ENCODE measurements at places on chromosomes 11 and 22. TPM values are rescaled to one million over a fixed set of nuclear protein-coding genes. Genes with fewer than 3 reads are reported as not detected.

GRCh38 chr22:19815093-19815822 is 39.4 kb downstream of the GNB1L start:
- DNase-seq, result no peak

DNA sequence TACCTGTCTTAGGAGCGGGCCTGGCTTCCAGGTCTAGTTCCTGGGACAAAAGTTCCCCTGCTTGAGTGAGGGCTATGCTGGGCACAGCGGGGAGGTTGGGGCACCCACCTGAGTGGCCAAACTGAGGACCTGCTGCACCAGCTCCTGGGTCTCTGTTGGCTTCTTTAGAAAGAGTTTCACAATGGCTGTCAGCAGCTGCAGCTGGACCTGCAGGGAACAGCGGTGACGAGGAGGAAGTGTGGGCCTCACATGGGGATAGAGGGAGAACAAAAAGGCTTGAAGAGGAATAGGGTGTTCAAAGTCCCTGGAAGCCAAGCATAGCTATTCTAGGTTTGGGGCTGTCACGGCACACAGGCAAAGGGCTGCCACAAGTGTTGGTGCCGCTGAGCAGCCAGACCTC is 26.7 kb upstream of the RASL10A start:
- no peak for DNase-seq

AASDHPPT gene
- 17.4 TPM for total RNA-seq

OR10A3 gene
- total RNA-seq, result not detected

BAIAP2L2 gene
- total RNA-seq, result 59.1 TPM

DNA sequence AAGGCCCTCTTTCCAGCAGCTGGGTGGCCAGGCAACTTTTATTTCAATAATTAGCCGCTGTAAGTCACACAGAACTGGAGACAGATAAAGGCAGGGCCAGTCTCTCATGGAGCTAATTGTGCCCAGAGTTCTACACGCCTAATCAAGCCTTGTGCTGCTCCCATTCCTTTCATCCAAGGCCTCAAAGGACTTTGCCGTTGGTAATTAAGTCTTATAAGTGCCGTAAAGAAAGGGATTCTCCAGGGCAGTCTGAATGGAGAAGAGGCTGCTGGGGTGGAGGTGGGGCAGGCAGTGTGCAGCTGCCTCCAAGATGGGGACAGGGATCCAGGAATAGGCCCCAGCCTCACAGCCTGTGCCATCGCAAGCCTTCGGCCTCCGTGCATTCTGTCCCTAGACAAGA is 357.9 kb downstream of the TENM4 start:
- DNase-seq, result no peak

MPEG1 gene
- total RNA-seq, result 17.6 TPM

DNA sequence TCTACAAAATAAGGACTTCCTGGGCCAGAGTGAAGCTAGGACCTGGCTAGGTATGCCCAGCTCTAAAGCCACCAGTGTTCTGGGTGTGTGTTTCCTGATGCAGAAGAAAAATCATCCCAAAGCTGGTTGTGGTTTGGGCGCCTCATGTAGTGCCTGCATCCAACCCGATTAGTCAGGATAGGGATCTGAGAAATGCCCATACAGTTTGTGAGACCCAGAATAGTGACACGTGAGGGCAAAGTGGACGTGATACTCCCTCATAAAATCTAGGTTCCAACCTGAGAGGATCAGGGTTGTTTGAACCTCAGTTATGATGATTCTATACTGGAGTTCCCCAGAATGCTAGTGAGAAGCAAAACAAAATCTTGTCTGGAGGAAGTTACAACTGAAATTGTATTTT is 238.4 kb downstream of the TBC1D22A start:
- DNase-seq, result no peak

- DNase-seq, result no peak
Measured at GRCh38 chr11:15288863-15289262, 174.1 kb downstream of the INSC start.

DNA sequence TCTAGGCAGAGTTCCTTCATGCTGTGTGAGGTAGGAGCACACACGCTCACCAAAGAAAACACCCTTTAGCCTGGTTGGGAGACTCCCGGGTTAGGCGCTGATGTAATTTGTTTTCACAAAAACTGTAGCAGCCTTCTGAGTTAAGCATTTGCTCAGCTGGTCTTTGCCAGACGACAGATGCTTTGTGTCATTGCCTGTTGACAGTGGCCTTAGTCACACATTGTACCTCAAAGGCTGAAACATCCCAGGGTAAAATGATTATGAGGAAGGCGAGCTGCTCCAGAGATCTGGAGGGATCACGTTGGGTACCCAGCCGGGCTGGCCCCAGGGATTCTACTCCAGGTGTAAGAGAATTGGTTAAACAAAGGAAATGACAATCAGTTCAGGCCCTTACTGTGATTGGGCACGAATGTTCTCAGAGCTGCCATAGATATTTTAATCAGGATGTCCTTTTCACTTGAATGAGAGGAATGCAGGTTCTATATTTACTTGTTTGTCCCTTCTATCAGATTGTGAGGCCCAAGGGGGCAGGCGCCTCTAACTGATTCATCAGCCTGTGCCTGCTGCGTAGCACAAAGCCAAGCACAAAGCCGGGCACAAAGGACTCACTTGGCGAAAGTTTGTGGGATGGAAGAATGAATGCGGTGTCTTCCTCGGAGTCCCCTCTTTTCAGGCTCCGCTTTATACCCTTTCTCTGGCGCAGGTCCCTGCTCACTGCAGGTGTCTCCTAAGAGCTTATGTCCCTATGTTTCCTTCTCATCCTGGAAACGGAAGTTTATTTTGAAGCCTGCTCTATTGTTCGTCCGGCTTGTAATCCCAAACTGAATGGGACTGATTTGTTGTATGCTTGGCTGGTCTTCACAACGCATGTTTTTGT is 47.1 kb downstream of the ADM start:
- peak; percentile 57 for DNase-seq

GRCh38 chr11:72859126-72859525 is 44.9 kb downstream of the ATG16L2 start:
- DNase-seq, result no peak

- DNase-seq, result no peak
Measured at GRCh38 chr11:100866453-100866852, 179.4 kb downstream of the ARHGAP42 start.

GRCh38 chr11:109963101-109963500 is 130.1 kb upstream of the ZC3H12C start:
- no peak for DNase-seq

DNA sequence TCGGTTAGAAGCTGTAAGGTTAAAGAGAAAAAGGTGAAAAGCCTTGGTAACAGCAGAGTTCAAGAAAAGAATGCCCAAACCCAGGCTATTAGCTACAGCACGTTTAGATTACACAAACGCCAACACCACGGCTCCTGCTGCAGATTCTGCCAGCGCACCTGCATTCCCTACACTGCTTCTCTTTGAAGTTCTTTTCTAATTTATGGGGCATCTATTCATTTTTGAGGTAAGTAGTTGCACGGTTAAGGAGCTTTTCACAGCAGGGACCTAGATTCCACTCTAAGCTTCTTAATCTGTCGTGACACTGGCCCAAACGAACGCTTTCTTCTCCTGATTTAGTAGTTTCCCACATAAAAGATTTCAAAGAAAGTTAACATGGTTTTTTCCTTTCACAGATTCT is 38.0 kb upstream of the CHKA start:
- no peak for DNase-seq

C11orf86 gene
- 31.6 TPM for total RNA-seq

CCDC73 gene
- total RNA-seq, result not detected

- DNase-seq, result no peak
Measured at GRCh38 chr11:2942872-2943710, 13.9 kb upstream of the PHLDA2 start.

GLYAT gene
- total RNA-seq, result not detected

DNA sequence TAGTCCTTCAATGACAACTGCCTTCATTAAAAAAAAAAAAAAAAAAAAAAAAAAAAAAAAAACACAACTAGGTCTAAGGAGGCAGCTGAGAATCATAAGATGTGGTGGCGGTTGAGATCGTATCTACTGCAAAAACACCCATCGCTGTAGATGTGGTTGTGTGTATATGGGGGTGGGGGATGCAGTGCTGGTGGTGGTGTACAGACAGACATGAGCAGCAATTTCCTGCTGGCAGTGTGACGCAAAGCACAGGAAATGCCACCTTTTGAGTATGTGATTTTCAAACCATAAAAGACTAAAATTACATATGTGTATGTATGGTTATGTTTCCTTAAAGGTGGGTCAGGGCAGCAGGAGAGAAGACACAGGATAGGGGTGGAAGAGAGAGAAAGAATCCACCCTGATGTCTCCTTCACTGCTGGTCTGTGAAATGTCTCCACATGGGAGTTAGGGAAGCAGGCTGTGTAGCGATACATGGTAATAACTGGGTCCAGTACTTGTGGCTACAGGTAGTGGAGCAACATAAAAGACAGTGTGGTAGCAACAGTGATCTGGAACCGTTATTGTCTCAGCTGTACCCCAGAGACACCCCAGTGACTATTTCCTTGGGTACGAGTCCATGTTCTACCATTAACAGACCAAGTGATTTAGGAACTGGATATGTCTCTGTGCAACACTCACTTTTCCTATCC is 57.9 kb downstream of the SYTL2 start:
- peak; percentile 45 for DNase-seq

- DNase-seq, result no peak
Measured at GRCh38 chr11:10375280-10375971, 70.6 kb downstream of the ADM start.

CD3D gene
- 3.1 TPM for total RNA-seq

DNA sequence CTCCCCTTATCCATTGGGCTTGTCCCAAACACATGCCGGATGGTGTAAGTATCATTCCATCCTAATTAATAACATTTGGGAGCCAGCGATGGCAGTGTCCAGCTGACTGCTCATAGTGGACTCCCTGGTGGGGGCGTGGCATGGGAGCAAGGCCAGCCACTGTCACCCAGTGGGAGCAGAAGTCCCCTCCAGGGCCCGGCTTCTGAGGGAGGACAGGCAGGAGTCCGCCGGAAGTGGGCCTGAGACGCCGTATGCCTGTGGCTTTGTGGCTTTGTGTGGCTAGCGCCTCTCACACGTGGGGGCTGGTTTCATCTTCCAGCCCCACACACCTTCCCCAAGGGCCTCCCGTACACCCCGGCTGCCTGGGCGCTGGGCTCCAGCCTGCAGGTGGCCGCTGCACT is 124.5 kb downstream of the KCNQ1 start:
- no peak for DNase-seq

TRIM6 gene
- 0.35 TPM for total RNA-seq

GRCh38 chr11:69218946-69219720 is 63.4 kb downstream of the SMIM38 start:
- DNase-seq, result no peak

ANKK1 gene
- 0.10 TPM for total RNA-seq

DNA sequence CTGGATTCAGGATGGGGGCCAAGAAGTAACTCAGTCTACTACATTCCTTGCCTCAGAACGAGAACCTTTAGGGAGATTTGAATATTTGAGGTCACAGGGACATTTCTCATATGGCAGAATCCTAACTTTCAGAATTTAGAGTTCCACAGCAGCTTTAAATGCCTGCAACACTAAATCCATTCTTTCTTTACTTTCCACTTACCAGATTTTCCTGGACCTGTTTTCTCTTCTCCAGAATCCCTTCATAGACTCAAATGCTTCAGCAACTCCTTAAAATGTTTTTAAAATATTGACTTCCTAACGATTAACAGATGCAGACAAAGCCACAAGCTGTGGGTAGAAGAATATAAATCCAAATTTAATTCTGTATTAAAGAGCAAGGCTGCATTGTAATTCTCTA is 63.1 kb downstream of the PRSS23 start:
- DNase-seq, result no peak

C11orf42 gene
- not detected for total RNA-seq

OR2D2 gene
- 0.40 TPM for total RNA-seq

DNA sequence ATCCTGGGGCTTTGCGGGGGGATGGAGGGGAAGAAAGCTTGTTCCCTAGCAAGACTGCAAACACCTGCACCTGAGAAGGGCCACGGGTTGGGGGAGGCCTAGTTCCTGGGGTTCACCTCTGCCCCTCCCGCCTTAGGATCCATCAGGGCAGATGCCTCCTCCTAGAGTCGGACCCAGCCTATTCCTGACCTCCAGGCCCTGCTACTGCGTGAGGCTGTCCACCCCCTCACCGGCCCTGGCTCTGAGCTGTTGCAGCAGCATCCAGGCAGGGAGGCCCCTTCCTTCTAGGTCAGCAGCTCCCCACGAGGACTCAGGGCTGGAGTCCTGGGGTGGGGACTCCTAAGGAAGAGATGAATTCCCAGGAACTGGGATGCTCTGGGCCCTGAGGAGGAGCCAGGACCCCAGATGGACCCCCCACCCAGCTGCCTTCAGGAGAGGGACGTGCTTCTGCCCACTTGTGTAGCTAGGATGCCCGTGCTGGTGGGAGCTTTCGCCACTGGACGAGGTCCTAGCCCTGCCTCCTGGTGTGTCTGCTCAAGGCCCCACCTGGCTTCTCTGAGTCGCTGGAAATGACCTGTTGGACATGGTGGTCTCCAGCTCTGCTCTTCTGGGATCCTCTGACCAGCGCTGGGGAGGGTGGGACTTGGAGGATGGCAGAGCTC is 10.3 kb downstream of the MRGPRF start:
- peak; percentile 15 for DNase-seq

GRCh38 chr11:71947498-71947897 is 18.7 kb downstream of the RNF121 start:
- DNase-seq, result no peak

DNA sequence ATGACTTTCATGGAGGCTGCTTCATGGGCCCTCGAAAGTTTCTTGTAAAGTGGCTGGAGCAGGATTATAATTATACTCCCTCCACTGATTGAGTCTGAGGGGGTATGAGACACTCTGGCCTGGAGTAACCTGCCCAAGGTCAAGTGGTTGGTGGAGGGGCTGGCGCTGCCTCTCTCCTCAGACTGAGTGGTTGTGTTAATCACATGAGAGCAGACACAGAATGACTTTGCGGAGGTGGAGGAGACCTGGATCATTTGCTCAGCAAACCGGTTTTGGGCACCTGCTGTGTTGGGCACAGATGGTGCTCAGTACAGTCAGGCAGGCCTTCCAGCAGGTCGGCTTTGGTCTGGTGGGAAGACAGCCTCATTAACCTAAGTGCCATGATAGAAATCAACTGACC is 11.8 kb downstream of the BCR start:
- no peak for DNase-seq

DNA sequence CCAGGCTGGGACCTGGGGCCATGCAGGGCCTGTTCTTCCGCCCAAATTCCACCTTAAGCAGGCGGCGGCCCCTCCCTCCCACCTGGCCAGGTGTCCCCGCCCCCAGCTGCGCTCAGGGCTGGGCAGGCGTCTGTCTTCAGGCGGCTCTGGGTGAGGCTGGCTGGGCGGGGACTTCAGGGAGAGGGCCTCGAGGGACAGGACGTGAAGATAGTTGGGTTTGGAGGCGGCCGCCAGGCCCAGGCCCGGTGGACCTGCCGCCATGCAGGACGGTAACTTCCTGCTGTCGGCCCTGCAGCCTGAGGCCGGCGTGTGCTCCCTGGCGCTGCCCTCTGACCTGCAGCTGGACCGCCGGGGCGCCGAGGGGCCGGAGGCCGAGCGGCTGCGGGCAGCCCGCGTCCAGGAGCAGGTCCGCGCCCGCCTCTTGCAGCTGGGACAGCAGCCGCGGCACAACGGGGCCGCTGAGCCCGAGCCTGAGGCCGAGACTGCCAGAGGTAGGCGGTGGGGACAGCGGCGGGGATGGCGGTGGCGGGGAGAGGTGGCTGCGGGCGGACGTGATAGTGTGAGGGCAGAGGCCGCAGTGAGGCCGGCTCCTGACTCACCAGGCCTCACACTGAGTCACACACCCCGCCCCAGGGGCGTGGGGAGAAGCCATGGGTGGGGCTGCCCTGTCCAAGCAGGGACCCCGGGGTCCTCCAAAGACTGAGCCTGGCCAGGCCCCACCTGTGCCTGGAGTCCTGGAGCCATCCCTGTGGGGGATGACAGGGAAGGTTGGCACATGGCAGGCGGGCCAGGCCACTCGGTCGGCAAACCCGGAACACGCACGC is at the start of gene PKP3:
Gene PKP3, plus strand, starts transcription at position 176 of the 824 bp plus-strand sequence. Its CDS starts 84 bp downstream, at position 260.
- DNase-seq, result peak; percentile 94

UPK3A gene
- 0.32 TPM for total RNA-seq
